Stromal cell of bone marrow (primary cell): ENCODE measurements at places on chromosomes 5 and 9.

DNA sequence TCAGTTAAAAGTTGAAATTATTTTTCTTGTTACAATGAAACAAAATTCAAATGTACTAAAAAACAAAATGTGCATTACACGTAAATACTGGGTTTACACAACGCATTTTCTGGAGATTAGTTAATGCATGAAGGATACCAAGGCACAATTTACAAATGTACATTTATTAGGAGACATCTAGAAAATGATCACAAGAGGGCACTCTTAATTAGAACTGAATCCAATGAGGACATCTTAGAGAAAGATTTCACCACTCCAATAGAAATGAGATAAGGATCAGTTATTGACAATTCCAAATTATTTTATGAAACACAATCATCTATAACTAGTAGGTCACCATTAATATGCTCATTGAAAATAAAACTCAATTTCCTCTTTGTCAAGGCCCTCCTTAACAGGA is 36.6 kb upstream of the CDH12 start:
- DNase-seq: no peak

DNA sequence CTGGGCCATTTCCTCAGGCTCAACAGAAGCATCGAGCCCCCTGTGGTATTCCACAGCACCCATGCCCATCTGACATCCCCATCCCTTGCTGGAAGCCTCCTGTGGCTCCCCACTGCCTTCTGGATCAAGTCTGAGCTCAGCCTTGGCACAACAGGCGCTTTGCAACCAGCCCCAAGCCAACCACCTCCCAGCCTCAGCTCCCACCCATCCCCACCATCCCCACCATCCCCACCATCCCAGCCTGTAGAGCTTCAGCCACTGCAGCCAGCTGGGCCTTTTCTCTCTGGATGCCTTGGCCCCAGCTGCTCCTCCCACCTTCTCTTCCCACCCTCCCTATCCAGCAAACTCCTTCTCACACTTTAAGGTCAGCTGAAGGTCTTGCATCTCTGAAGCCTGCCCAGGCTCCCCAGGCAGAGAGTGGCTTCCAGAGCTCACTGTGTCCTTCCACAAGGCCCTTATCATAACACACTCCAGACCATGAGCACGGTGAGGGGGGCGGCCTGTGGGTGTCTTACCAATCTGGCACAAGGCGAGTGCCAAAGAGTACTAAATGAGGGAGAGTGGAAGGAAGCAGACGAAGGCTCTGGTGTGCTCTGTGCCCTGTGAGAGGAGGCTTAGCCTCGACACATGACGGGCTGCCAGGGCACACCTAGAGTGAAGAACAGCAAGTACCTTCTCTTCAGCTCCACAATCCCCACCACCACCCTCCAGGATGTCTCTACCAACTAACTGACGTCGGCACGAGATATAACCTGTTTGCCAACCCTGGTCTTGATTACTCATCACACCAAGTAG is 6.5 kb downstream of the HIGD2A start:
- no peak for DNase-seq

DNA sequence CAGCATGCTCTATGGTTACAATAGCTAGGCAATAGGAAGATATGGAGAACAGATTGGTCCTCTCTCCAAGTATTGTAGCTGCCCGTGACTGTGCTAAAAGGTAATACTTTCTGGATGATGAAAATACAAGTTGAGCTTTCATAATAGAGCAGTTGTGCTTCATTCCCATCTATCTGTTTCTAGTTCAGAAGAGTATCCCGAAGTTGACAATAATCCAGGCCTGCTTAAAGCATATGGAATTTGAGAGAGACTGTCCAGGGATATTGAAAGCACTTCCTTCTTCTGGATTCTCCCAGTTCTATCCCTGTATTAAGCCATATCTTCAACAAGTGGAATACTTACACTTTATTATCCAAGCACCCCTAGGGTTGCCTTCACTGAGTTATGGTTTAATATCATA is 350.4 kb downstream of the EFNA5 start:
- DNase-seq: no peak

DNA sequence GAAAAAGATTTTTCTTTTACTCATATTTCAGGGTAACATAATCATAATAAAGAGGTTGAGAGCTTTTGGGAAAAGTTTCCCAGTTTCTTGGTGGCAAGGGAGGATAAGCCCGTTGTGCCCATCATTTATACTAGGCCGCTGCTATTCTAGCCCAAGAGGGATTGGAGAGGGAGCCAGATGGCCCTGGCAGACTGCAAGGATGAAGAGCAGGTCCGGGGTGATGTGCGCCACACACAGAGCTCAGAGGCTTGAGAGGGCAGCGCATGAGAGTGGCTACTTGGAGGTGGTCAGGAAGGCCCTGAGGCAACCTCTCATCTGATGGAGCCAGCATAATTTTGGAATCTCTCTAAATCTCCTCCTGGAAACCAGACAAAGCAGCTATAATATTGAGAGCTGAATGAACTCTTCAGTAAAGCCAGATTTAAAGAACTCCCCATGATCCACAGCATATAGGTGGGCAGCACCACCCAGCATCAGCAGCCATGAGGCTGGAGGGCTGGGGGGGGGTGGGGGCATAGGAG is 110.1 kb downstream of the MED27 start:
- DNase-seq: no peak

DNA sequence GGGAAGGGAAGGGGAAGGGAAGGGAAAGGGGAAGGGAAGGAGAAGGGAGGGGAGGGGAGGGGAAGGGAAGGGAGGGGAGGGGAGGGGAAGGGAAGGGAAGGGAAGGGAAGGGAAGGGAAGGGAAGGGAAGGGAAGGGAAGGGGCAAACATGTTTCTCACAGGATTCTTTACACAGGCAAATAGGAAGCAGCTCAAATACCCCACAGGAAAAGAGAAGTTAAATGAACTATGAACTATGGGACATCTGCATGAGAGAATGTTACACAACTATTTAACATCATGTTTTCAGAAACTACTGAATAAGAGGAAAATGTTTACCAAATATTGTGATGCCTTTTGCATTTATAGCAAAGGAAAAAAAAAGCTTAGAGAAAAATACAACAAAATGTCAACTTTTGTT is 125.4 kb upstream of the SLC30A5 start:
- no peak for DNase-seq

DNA sequence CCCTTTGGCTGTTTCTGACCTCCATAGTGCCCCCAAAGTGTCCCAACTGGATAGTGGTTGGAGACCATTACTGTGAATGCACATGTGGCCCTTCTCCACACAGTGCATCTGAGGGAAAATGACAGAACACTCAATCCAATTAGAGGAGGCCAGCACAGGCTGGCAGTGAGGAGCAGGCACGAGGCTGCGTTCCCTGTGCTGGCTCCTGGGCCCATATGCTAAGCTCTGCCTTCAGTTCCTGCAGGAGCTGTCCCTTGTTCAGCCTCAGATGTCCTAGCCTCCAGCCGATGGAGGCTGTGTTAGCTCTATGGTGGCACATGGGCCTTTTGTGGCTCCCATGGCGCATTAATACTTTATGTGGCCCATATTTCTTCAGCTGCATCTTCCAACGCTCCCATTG is 35.8 kb downstream of the ALG2 start:
- no peak for DNase-seq

- DNase-seq: no peak
These were observed 54.5 kb upstream of the SEMA6A start for GRCh38 chr5:116629168-116629567.

DNA sequence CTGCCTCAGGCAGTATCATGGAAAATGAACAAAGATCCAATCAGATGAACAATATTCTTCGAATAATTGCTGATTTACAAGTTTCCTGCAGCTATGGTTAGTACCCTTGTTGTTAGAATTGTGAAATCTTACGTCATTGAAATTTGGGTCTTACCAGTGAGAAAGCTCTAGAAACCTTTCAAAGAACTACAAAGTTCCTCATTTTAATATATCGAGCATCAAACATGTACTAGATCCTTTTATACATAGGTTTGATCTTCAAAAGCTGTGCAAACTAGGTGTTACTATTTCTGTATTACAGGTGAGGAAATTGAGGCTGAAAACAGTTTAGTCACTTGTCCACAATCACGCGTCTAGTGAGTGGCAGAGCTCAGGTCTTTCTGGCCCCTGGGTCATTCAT is 43.7 kb upstream of the ANGPTL2 start:
- no peak for DNase-seq

- DNase-seq: no peak
These were observed 236.8 kb upstream of the TARS1 start for GRCh38 chr5:33203931-33204330.

- DNase-seq: no peak
These were observed 18.3 kb downstream of the SPINK9 start for GRCh38 chr5:148353634-148354033.

DNA sequence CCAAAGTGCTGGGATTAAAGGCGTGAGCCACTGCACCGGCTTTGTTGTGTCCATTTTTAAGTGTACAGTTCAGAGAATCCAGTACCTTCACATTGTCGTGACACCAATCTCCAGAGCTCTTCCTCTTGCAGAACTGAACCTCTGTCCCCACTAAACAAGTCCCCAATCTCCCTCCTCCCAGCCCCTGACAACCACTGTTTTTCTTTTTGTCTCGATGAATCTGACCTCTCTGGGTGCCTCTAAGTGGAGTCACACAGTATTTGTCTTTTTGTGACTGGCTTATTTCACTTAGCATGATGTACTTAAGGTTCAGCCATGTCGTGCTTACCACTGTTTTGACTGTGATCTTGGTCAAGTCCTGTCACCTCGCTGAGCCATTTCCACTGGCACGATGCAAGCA is 1.6 kb downstream of the WDR38 start:
- DNase-seq: no peak

GRCh38 chr9:99112750-99113413 is 8.0 kb downstream of the TGFBR1 start:
- no peak for DNase-seq

DNA sequence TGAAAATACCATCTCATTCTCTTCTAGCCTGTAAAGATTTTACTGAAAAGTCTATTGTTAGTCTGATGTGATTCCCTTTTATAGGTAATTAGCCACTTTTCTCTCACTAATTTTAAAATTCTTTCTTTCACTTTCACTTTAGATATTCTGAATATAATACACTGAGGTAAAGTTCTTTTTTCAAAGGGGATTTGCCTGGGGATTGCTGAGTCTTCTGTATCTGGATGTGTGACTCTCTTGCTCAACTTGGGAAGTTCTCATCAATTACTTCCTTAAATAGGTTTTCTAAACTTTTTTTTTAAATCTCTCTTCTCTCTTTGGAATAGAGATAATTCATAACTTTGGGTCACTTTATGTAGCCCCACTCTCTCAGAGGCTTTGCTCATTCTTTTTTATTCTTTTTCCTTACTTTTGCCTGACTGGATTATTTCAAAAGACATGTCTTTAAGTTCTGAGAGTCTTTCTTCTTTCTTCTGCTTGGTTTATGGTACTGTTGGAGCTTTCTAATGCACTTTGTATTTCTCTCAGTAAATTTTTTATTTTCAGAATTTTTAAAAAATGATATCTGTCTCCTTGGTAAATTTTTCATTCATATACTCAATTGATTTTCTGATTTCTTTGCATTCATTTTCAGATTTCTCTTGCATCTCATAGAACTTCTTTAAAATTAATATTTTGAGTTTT is 55.9 kb upstream of the IL12B start:
- no peak for DNase-seq

- peak; percentile 63 for DNase-seq
These were observed 21.0 kb downstream of the CSF1R start for GRCh38 chr5:150065346-150065745.

GRCh38 chr9:23380821-23381220 is 445.2 kb downstream of the ELAVL2 start:
- no peak for DNase-seq

- DNase-seq: no peak
These were observed 6.6 kb downstream of the SAXO1 start for GRCh38 chr9:19026375-19026774.

- DNase-seq: peak; percentile 18
These were observed 18.7 kb downstream of the HSD17B4 start for GRCh38 chr5:119470851-119471451.

- DNase-seq: peak; percentile 83
These were observed 2.9 kb downstream of the DNAJB5 start for GRCh38 chr9:34992376-34992951.

- no peak for DNase-seq
These were observed 466.2 kb downstream of the ENC1 start for GRCh38 chr5:74174366-74174765.

GRCh38 chr5:67378256-67378655 is 181.7 kb upstream of the CD180 start:
- no peak for DNase-seq

- no peak for DNase-seq
These were observed 14.1 kb upstream of the SPDL1 start for GRCh38 chr5:169569513-169569912.

- no peak for DNase-seq
These were observed 498.8 kb upstream of the CD180 start for GRCh38 chr5:67695369-67695768.

- peak; percentile 91 for DNase-seq
These were observed 78.4 kb downstream of the GLDC start for GRCh38 chr9:6567140-6567591.

GRCh38 chr9:130933114-130934046 is 5.7 kb downstream of the FIBCD1 start:
- peak; percentile 33 for DNase-seq

- peak; percentile 45 for DNase-seq
These were observed 112.8 kb upstream of the NR3C1 start for GRCh38 chr5:143516249-143516648.

DNA sequence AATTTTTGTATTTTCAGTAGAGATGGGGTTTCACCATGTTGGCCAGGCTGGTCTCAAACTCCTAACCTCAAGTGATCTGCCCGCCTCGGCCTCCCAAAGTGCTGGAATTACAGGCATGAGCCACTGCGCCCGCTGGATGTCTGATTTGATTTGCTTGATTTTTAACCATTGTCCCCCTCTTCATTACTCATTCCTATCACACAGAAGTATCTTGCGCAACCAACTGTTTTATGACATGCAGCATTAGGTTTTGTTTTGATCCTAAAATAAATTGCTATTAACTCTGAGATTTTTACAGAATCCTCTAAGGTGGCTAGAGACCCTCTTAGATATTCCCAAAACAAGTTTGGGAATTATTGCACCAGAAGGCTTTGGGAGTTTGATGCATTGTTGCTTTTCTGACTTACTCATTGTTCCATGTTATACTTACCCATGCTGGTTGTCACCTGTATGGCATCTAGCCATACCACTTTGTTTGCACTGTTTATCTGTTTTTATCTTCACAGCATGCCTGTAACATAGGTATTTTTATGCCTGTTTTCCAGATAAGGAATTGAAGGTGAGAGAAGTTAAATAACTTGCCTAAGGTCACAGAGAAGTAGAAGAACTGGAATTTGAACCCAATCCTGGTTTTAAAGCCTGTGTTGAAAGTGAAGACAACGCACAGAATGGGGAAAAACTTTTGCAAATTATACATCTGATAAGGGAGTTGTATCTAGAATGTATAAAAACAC is 35.9 kb upstream of the PWWP2A start:
- no peak for DNase-seq

- peak; percentile 83 for DNase-seq
These were observed 135.2 kb downstream of the PTTG1 start for GRCh38 chr5:160556846-160557245.

DNA sequence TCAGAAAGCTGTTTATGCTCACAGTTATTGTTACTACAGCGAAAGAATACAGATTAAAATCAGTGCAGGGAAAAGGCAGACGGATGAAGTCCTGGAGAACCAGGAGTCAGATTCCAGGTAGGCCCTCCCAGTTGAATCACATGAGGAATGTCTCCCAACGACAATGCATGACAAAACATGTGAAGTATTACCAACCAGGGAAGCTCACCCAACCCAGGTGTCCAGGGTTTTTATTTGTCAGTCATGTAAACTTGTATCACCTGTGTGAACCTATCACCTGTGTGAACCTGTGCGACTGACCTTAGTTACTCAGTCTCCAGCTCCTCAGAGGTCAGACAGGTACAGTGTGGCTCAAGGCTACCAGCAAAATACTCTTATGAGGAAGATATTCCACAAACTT is 63.9 kb downstream of the KIAA1958 start:
- no peak for DNase-seq
